ENCODE measurements at places on chromosomes 11 and 22. TPM values are rescaled to one million over a fixed set of nuclear protein-coding genes. Genes with fewer than 3 reads are reported as not detected.

- DNase-seq, result no peak
Observed at GRCh38 chr22:33737662-33738061, 182.6 kb downstream of the LARGE1 start.

GRCh38 chr11:75013051-75013450, 24.3 kb downstream of the NEU3 start:
- DNase-seq, result no peak

GRCh38 chr11:119374632-119375336, 6.7 kb downstream of the USP2 start:
- DNase-seq, result no peak

- no peak for DNase-seq
Observed at GRCh38 chr11:105046898-105047579, 1.9 kb upstream of the CARD16 start.

GRCh38 chr11:36777311-36777710, 179.3 kb upstream of the RAG2 start:
- DNase-seq, result no peak

- no peak for DNase-seq
Observed at GRCh38 chr11:71962428-71963038, 33.7 kb downstream of the RNF121 start.

DNA sequence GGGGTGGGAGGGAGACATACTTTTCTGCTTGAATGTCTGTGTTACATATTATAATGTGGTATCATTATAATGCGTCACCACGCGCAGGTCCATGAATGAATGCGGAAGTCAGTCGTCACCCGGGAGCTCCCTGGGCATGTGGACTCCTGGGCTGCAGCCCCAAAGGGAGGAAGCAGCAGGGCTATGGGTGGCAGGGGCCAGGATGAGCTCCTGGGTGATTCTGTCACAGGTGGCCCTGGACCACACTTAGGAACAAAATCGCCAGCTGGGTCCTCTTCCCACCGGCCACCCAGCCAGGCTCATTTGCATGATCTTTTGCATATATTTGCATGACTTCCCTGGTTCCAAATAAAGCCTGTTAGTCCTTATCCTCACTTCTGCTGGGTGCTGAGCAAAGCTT, 51.2 kb downstream of the KCNJ4 start:
- no peak for DNase-seq

DNA sequence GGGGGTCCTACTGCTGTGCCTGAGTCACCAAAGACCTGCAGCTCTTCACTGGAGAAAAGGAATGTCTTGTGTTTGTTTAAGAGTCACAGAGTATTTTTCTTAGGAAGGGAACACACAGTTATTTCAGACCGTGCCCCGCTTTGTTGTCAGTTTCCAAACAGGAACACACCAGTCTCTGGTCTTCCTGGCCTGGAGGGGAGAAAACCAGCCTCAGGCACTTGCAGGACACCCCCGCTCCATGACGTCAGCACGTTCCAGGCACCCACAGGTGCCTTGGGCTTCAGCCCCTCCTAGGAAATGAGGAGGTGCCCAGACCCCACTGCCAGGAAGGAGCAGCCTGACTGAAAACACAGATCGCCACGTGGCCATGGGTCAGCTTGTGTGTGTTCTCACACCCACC, 5.4 kb downstream of the DEAF1 start:
- no peak for DNase-seq

- no peak for DNase-seq
Observed at GRCh38 chr11:85772695-85773094, 38.2 kb downstream of the SYTL2 start.

DNA sequence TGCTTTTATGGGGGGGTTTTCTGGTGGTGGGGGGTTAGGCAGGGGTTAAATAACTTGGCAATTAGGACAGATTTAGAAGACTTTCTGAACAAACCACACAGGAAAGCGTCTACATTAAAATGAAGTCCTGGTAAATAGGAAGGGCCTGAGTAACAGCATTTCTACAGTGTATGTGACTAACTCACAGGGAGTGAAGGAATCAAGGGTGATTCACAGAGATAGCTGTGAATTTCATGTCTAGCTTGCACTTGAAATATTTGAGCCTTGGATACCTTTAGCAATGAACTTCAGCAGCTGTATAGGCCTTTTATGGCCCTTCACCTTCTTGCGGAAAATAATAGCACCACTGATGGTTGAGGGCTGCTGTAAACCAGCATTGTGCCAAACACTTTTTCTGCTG, 26.1 kb upstream of the LDHA start:
- DNase-seq, result no peak

DNA sequence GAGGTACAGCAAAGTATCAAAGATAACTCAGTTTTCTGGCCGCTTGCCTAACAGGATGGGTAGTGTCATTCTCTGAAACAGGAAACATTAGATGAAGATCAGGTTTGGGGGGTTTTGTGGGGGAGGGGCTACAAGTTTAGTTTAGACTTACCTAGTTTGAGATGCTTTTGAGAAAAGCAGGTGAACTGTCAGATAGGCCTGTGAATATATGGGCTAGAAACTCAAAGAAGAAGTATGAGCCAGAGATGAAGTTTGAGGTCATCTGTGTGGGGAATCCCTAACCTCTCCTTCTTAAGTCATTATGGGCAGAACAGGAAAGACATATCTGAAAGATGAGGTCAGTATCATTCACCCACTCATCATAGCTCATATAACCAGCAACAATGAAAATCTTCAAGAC, 11.9 kb downstream of the HOATZ start:
- no peak for DNase-seq

GRCh38 chr11:132300283-132300682, 929.9 kb downstream of the NTM start:
- no peak for DNase-seq

DNA sequence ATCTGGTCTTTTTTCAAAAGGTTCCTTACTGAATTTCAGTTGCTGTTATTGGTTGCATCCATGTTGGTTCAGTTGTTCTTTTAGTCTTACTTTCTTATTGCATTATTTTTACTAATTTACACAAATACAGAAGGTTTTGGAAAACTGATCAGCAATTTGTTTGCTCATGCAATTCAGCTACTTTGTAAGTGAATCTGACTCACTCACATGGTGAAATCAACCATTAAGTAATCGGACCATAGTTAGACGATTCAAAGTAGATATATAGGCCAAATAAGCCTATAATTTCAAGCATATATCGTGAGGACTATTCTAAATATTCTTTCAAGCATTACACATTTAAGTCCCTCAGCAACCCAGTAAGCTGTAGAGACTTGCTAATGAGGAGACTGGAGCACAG, 41.7 kb downstream of the CCDC83 start:
- DNase-seq, result no peak

- DNase-seq, result no peak
Observed at GRCh38 chr11:43687120-43687791, 6.7 kb downstream of the HSD17B12 start.

GRCh38 chr11:80104191-80104590, 663.4 kb upstream of the TENM4 start:
- DNase-seq, result no peak

DNA sequence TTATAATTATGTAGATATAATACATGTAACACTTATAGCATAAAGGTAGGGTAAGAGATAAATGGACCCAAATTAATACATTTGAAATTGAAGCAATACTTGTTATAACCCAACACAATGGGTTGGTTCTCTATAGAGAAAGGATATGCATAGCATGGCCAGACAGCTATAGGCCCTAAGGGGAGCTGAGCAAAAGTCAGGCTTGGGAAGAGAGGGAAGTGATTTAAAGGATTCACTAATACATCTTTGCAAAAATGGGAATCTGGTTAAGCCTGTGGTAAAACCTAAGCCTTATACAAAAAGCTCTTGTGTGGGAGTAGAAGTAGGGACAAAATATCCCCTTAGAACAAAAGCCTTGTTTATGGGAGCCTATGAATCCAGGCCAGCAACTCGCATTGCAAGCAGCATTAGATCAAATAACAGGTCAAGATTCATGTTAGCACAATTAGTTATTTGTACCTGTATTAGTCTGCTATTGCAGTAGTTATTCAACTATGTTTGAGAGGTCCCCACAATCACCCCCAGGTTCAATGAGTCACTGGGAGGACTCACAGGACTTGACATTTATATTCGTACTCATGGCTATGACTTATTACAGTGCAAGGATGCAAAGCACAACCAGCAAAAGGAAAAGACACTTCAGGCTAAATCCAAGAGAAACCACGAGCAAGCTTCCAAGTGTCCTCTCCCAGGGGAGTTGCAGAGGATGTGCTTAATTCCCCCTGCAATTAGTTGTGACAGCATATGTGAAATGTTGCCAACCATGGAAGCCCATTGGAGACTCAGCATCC, 144.7 kb upstream of the LMO1 start:
- DNase-seq, result no peak

DNA sequence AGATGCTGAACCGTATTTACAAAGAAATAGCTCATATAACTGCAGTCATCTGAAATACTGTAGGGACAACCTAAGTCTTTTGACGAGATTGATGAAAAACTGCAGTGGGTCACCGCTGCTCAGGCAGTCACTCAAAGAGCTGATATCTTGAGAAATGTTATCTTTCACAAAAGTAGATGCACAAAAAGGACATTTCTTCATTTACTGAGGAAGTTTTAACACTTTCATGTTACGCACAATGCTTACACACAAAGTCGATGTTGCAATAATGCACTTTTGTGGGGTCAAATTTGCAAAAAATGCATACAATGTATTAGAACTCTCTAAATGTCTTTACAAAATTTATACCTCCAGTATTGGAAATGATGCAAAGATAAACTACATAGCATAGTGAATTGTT, 16.2 kb upstream of the OR10V1 start:
- no peak for DNase-seq

DNA sequence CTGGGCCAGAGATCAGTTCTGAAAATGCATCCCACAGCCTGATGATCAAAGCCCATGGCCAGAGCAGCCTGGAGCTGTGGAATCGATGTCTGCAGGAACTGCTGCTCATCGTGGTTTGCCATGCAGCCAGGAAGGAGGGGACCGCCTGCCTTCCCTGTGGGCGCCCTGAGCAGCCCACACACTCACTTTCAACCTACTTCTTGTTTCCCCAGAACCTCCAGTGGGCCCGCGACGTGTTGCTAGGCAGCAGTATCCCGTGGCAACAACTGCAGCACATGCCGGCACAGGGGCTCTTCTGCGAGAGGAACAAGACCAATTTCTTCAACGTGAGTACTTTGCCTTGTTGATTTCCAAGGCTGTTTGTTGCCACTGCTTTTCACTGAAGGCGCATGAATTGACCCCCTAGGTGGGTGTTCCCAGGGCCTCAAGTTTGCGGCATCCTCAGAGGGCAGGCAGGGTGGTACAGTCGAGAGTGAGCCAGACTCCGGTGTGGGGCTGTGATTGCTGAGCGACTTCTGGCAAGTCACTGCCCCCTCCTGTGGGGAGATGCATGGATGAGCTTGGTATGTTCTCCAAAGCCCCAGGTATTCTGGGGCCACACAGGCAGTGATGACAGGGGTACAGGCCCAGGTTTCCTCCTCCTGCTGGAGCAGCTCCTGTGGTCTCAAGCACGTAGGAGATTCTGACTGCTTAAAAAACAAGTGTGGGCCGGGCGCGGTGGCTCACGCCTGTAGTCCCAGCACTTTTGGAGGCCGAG, 47.0 kb upstream of the SUSD2 start:
- DNase-seq, result peak; percentile 43

DNA sequence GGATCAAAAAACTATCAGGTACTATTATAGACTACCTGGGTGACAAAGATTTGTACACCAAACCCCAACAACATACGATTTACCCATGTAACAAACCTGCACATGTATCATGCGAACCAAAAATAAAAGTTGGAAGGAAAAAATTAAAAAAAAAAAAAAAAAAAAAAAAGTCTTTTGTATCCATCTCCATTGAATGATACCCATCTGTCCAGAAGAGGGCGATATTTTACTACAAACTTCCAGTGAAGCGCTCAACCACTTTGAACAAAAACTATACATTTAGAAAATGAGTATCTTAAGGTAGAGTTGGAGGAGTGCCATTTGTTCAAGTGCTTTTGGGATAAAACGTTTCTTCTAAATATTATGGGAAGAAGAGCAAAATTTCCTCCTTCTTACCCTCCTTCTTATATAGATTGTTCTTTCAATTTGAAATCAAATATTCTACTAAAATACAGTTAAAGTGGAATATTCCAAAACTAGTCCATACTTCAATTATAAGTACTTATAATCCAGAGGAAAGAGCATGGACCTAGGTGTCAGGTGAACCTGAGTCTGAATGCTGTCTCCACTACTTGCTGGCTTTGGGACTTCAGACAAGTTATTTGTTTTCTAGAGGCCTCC, 23.3 kb downstream of the ARL14EP start:
- peak; percentile 44 for DNase-seq

TCN2 gene
- total RNA-seq, result 1.2 TPM

PANX3 gene
- total RNA-seq, result not detected

LRRC75B gene
- 0.19 TPM for total RNA-seq

PAMR1 gene
- total RNA-seq, result not detected

NPAS4 gene
- not detected for total RNA-seq

TMPRSS4 gene
- total RNA-seq, result not detected

FAM111B gene
- 0.53 TPM for total RNA-seq

MMP27 gene
- not detected for total RNA-seq

SLC22A8 gene
- total RNA-seq, result not detected

SYT8 gene
- total RNA-seq, result not detected

GLB1L3 gene
- total RNA-seq, result 1.2 TPM

KIAA1671 gene
- 10.2 TPM for total RNA-seq

PGR gene
- not detected for total RNA-seq

ACTN3 gene
- 0.20 TPM for total RNA-seq

TMEM132A gene
- 0.78 TPM for total RNA-seq

CABP7 gene
- not detected for total RNA-seq

WNT11 gene
- not detected for total RNA-seq

All from CD4-positive, alpha-beta memory T cell (primary cell).